GF-D8 (cell line): ENCODE measurements at places on chromosomes 2 and 18.
A peak's percentile ranks its signal among the peaks of the same experiment; 100 is the strongest.

DNA sequence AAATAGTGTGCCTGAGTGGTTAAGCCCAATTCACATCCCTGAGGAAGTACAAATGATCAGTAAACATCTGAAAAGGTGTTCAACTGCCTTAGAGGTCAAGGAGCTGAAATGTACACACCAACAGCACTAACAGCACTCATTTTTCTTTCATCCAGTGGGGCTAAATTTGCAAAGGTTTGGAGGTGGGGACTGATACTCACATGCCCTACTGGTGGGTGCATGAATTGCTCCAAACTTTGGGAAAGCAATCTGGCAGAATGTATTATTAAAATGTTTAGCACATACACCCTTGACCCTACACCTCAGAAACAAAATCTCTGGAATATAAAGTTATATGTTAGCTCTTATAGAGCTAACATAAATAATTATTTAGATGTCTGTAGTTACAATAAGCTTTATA, 19.0 kb upstream of the FAM178B start:
- no peak for DNase-seq

GRCh38 chr18:24461996-24462395, 1.6 kb downstream of the HRH4 start:
- DNase-seq, result no peak

DNA sequence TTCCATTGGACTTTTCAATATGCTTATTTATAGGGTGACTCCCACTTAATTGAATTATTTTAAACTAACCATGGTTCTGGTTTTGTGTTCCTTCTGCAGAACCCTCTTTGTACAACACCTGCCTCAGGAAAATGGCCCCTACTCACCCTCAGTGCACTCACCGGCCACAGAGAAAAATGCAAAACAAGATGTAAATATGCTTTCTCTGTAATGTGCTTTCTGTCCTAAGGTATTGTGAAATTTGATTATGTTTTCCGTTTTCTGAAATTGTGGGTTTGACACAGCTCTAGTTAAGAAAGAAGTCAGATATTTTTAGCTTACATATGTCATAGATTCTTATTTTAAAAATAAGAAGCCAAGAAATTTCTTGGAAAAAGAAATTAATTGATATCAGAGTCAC, 357.7 kb upstream of the SMIM21 start:
- DNase-seq, result no peak

- DNase-seq, result peak; percentile 94
Measured at GRCh38 chr18:63320123-63320974, 780 bp upstream of the BCL2 start.

GRCh38 chr2:157787364-157787938, 88.7 kb downstream of the ACVR1 start:
- DNase-seq, result no peak

- no peak for DNase-seq
Measured at GRCh38 chr2:142042536-142043199, 88.1 kb downstream of the LRP1B start.

- no peak for DNase-seq
Measured at GRCh38 chr2:49426996-49427395, 272.7 kb upstream of the FSHR start.

- no peak for DNase-seq
Measured at GRCh38 chr2:224997802-224998201, 44.5 kb downstream of the DOCK10 start.

- no peak for DNase-seq
Measured at GRCh38 chr2:144003460-144004075, 516.4 kb downstream of the ZEB2 start.

GRCh38 chr2:230737791-230738226, 25.2 kb downstream of the CAB39 start:
- no peak for DNase-seq

GRCh38 chr2:43569921-43570320, 25.9 kb downstream of the THADA start:
- DNase-seq, result no peak

DNA sequence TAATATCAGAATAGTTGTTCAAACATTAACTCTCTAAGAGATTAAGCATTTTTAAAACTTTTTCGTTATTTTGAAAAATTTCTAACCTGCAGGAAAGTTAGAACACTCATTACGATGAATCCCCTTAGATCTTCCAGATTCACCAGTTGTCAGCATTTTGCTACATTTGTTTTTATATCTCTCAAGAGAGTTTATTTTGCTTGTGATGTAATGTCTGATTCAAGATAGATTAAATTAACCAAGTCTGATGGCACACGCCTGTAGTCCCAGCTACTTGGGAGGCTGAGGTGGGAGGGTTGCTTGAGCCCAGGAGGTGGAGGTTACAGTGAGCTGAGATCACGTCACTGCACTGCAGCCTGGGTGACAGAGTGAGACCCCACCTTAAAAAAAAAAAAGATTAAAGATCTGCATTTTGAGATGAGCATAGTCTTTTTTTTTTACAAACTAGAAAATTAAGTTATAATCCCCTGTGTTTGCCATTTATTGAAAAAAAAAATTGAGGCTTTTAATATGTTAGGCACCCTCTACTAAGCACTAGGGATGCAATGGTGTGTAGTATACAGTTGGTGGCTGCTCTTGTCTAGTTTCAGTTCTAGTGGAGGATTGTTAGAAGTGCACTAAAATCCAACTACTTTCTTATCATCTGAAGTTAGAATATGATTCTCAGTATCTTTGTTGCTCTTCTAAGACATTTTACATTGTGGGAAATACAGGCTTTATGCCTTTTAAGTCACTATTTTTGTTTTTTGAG, 20.9 kb downstream of the RAB10 start:
- DNase-seq, result no peak

DNA sequence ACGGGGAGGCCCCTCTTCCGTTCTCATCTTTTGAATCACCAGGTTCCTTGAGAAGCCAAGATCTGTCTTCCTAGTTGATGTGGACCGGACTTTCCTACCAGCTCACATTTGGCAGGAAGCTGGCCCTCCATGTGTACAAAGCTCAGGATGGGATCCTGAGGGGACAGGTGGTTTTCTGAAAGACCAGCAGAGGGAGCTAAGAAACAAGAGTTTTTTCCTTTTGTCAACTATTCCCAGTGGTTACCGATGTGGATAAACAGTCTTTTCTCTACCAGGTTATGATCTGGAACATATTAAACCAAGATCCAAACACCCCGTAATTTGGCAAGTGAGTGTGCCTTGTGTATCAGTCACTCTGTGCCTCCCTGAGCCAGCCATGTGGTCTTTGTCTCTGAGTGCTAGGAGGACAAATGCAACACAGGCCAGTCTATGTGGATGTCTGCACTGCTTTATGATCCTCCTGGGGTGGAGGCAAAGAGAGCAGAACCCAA, 25.1 kb upstream of the ARHGAP25 start:
- DNase-seq, result no peak

DNA sequence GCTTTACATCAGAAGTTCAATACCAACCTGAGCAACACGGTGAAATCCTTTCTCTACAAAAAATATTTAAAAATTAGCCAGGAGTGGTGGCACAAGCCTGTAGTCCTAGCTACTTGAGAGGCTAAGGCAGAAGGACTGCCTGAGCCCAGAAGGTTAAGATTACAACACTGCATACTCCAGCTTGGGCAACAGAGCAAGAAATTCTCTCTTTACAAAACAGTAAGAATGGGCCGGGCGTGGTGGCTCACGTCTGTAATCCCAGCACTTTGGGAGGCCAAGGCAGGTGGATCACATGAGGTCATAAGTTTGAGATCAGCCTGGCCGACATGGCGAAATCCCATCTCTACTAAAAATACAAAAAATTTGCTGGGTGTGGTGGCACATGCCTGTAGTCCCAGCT, 113.2 kb downstream of the USP34 start:
- no peak for DNase-seq

DNA sequence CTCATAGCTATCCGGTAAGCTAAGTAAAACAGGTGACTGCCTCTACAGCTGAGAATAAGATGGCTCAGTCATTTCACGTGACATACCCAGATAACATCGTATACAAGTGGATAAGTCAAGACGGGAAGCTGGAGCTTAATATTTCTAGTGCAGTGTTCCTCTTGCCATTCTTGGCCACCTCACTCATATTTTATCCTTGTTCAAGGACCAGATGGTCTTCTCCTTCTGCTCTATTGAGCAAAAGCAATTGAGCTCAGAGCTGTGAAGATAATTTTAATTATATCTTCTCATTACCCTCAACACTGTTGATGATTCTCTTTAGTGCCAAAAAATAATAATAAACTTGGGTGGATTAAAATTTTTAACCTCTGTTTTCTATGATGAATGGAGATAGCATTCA, 201.1 kb downstream of the DCC start:
- DNase-seq, result no peak

DNA sequence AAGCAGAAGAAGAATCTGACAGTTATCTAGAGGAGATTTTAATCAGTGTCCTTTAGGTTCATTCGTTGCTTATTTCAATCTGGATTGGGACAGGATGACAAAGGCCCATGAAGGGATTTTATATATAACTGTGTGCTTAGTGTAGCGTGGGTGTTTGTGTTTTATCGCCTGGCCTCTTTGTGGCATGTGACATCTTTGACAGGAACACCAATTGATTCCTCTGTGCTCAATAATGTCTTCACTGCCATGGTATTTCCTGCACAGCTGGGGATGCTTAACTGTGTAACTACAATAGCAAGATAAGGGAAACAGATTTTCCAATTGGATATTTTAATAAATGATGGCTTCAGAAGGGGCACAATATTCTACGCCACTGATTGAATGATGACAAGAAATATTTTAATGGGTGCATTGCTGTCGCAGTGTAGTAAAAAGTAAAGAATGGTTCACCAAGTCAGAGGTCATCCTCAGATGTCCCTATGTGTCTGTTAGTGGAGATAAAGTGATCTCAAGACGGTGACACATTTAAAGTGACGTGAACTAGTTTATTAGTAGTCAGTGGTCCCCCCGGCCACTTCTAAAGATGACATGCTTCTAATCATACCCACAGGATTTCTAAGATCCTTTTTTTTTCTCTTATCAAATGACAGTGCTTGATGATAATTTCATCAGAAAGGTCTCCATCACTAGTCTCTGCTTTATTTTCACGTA, 160.4 kb downstream of the AGAP1 start:
- no peak for DNase-seq

DNA sequence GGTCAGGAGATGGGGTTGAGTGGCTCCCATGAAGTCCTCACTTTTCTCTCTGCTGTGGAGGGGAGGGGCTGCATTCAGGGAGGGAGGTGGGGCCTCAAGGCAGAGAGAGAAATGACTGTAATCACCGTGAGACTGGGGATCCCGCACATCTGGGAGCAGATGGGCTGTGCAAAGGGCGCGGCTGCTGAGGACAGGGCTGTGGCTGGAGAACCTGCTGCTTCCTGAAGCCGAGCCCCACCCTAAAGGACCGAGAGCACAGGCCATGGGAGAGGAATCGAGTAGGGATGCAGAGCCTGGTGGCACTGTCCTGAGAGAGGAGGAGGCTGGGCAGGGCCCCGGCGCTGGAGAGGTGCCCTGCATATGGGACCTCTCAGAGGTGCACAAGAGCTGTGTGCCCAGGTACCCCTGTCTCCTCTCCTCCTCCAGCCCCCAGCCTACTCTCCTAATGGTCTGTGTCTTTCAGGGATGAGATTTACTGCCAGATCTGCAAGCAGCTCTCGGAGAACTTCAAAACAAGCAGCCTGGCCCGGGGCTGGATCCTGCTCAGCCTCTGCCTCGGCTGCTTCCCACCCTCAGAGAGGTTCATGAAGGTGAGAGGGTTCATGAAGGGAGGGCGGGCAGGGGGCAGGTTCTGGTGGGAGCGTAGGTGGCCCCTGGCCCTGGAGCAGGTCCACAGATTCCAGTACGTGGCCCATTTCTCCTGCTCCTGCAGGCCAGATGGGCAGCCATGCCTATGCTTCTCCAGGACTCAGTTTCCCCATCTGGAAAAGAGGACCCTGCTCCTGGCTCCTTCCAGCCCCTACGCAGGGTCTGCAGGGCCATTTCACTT, 25.9 kb upstream of the GPR17 start:
- no peak for DNase-seq

DNA sequence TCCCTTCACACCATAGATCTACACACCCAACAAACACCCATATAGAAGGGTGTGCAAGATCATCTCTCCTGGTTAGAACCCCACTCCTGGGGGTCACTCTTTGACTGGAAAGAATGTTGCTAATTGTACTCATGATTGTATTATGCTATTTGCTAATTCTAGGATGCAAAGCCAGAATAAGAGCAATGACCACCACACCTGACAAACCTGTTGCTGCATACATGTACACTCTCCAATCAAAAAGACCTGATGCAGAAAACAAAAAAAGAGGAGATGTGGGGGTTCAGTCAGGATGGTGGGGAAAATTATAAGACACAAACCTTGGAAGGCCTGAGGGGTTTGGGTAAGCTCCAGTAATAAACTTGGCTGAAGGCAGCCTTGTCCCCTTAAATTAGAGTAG, 36.9 kb upstream of the PDK1 start:
- DNase-seq, result no peak

GRCh38 chr2:164782323-164782722, 59.3 kb downstream of the COBLL1 start:
- DNase-seq, result no peak

GRCh38 chr2:191220671-191221070, 24.5 kb upstream of the MYO1B start:
- no peak for DNase-seq

GRCh38 chr18:62522178-62522503, 684 bp upstream of the ZCCHC2 start:
- no peak for DNase-seq

GRCh38 chr18:55001394-55002024, 42.2 kb upstream of the CCDC68 start:
- no peak for DNase-seq

DNA sequence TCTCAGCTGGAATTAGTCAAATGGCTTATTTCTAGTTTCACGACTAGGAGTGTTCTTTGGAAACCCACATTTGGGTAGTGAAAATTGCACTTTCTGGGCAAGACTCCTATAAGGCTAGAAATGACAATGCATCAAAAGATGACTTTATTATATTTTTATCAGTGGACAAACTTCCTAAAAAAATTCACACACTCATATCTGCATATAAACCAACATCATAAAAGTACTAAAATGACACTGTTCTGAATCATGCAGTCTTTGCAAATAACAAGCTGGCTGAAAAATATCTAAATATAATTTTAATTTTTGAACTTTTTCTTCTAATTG, 17.6 kb downstream of the MXD1 start:
- no peak for DNase-seq

- DNase-seq, result no peak
Measured at GRCh38 chr2:164012581-164012980, 276.8 kb upstream of the FIGN start.

DNA sequence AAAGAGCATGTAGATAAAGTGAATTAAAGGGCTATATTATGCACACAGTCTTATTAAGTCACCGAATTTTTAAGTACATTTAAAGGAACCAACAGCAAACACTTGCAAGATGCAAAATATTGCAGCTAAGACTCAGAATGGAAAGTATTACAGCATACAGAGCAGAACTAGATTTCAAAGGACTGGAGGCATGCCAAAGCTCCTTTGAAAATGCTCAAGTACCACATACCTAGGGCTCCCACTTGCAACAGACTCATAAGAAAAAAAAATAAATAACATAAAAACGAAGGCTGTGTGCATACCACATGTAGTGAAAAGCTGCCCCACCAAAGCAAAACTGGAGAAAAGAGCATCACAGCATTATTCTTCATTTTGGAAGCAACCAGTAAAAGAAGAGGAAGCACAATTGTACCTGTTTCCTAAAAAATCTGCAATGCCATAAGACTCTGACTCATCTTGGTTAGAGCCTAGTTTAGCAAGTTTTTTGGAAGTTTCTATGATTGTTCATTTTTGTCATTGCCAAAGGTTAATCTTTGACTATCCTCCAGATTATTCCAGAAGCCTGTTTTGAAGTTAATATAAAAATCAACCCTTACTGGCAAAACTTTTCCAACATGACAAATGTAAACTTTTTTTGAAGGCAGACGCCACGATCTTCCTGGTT, 306.0 kb upstream of the COL3A1 start:
- no peak for DNase-seq

- no peak for DNase-seq
Measured at GRCh38 chr2:33559328-33559727, 39.8 kb downstream of the FAM98A start.
